ENCODE measurements at places on chromosomes 2 and 18.

GRCh38 chr18:7575465-7576028, 8.4 kb downstream of the PTPRM start:
- DNase-seq, result no peak

GRCh38 chr18:38602341-38602740, 1036.7 kb upstream of the CELF4 start:
- no peak for DNase-seq

GRCh38 chr18:59159986-59160385, 20.3 kb downstream of the SEC11C start:
- DNase-seq, result no peak

DNA sequence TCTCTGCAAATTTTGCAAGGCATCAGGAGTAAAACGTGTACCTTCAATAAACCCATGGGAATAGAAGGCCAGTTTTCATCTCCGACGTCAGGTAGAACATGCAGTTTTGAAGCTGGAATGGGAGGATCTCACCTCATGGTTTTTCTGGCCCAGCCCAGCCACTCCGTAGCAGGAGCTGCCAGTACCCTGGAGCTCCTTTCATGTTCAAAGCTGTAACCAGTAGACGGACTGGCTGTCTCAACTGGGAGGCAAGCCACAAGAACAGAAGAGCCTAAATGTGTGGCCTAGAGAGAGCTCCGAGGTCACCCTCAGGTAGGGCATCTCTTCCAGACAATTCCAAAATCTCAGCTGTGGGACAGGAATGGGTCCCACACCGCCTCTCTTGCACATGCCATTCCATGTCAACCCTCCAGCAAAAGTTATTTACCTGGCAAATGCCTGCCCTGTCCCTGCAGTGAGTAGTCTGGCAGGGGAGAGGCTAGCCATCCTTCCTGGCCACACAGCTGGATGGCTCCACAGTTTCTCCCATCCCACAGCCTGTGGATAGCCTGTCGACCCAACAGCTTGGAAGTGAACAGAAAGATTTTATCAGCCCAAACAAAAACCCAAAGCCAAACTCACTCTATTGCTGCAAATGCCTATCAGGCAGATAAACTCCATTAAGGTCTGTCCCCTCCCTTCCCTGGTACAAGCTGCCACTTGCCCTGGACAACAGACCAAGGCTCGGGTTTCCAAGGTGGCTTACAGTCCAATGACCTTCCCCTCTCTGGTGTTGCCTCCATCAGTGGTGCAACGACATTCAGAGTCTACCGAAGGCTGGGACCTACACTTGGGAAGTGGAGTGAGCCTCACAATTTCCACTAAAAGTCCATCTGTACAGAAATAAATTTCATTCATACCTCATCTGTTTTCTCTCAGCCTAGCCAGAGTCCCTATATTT, 27.8 kb downstream of the CRACDL start:
- no peak for DNase-seq

GRCh38 chr2:198252472-198252871, 448.1 kb downstream of the PLCL1 start:
- no peak for DNase-seq
